ENCODE measurements at places on chromosomes 7 and 10.
A peak's percentile ranks its signal among the peaks of the same experiment; 100 is the strongest.

- DNase-seq, result no peak
Measured at GRCh38 chr10:94066411-94066810, 72.7 kb downstream of the PLCE1 start.

- DNase-seq, result no peak
Measured at GRCh38 chr7:34242391-34242790, 337.1 kb downstream of the BMPER start.

DNA sequence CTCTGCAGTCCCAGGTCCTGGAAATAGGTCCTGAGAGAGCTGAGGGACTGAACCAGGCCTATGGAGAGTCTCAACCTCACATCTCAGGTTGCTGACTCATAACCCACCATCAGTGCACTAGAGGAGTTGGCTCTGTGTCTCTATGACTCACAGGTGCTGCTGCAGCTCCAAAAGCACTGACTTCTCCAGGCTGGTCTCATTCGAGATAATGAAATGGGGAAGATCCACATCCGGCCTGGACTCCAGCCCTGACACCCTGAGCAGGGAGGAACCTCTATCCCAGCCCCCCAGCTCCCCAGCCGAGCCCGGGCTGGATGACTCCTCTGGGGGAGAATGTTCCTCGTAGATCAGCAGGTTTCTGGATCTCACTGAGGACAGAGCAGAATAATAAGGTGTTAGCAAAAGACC, 35.5 kb upstream of the DGKI start:
- DNase-seq, result no peak

DNA sequence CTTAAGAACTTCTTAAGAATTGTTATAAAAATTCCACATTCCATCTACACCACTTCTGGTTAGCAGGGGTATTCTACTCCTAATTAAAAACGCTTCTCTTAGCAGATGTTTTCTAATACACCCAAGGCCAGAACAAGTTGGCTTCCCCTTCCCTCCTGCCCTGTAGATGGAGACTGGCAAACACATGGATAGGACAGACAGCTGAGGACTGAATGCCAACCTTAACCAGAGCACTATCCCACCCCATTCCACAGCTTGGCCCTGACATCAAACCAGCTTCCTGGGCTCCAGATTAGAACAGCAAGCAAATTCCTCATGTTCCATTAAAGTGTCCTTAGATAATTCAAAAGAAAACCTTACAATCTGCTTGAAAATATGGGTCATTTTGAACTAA, 56.6 kb upstream of the IL6 start:
- DNase-seq, result no peak

DNA sequence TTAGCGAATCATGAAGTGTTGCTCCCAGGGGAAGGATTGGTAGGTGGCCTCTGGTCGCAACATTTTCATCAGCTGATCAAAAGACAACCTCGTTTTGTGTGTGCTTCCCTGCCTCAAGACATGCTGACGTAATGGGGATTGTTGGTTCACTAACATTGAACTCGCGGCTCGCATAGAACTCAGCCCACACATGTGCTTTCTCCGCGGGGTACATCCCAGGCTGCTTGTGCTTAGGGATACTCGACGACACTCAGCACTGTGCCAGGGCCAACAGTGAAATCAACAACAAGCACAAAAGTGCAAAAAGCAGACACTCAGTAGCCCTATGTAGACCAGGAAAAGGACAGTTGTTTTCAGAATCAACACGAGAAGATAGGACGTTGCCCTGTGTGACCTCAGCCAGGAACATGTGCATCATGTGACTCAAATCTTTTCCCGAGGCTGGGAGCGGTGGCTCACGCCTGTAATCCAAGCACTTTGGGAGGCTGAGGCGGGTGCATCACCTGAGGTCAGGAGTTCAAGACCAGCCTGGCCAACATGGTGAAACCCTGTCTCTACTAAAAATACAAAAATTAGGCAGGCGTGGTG, 20.8 kb downstream of the WIPI2 start:
- DNase-seq, result peak; percentile 59

DNA sequence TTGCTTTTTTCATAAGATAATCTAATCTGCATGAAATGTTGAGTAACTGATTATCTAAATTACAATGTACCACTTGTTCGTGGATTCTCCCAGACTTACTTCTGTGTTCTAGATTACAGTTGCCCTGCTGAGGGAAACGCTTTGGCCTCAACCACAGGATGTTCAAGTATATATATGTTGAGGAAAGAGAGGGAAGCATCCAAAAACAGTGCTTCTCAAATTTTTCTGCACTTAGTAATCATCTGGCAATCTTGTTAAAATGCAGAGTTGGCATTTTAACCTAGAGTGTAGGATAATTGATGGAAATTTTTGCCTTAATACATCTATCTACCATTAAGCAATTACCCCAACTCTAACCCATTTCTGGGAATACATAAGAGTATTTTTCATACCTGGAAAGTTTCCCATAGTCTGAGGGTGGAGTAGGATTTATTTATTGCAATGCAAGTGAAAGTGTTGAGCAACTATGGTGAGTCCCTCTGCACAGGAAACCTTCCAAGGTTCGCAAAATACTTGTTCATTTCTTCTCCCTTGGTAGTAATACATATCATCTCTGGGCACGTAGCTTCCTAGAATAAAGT, 59.6 kb upstream of the C1GALT1 start:
- no peak for DNase-seq

- DNase-seq, result no peak
Measured at GRCh38 chr10:34907743-34908430, 92.8 kb upstream of the PARD3 start.

GRCh38 chr10:49366460-49366859, 29.4 kb downstream of the DRGX start:
- DNase-seq, result no peak

- no peak for DNase-seq
Measured at GRCh38 chr10:118497227-118497626, 98.2 kb downstream of the PRLHR start.

DNA sequence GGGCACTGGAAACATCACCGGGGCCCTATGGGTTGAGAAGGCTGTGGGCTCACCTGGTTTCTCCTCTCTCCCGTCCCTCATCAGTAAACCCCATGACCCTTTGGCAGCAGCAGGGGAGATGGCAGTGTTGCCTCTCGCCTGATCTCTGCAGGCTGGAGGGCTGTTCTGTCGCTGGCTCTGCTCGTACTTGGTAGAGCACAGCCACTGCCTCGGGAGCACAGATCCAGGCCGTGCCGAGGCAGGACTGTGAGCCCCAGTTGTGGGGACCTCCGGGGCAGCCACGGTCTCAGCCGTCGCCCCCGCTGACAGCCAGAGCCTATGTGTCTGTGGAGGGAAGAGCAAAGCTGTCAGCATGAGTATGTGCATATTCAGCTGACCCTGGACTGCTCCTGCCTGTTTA, 94.9 kb downstream of the PTPRE start:
- DNase-seq, result no peak

DNA sequence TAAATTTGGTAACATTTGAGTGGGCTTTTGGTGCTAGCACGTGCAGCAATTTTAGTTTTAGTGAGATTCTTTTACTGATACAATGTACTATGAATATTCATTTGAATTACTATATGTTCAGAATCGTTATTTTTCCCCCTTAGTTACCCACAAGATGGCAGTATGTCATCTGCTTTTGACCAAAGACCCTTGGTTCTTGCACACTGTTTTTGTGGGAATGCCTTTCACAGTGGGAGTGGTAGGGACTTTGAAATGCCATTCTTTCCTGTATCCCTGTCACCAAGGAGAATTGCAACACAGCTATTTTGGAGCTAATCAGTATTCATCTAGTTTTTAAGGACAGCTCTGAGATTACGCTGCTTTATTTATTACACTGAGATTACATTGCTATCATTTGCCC, 40.6 kb downstream of the SEC23IP start:
- DNase-seq, result no peak

DNA sequence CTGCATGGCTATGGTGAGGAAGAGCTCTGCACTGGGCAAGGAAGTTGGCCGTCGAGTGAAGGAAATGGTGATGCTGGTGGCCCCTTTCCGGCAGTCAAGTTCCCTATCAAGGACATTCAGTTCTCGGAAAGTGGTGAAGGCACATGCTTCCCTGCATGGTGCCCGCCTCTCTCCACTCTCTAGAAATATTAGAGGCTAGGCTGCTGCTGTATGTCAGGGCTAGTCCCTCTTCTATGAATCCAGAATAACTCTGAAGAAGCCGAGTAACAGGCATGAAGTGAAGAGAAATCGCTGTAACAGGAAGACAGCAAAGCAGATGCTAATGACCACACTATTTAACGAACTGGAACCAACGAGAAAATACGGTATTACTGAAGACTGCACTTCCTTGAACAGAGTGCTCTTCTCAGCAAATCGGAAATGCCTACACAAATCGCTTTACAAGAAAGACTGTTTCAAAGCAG, 5.4 kb downstream of the IDI1 start:
- DNase-seq, result no peak

GRCh38 chr7:32326078-32326477, 164.1 kb downstream of the LSM5 start:
- DNase-seq, result no peak

DNA sequence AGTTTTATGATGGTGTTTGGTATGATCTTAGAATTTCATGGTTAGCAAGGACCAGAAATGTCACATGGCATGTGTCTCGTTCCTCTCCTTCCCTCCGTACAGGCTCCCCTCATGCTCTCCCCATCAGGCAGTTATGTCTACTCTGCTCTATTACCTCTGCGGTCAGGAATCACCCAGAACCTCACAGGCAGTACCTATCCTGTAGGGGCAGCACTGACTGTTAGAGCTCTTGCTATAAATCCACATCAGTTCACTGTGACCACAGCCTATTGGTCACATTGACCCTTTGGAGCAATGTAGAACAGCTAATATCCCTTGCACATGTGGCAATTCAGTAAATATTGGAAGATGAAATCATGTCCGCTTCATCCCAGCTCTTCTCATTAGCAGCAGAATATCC, 151.8 kb downstream of the WNT2 start:
- DNase-seq, result no peak

- no peak for DNase-seq
Measured at GRCh38 chr7:109763611-109764010, 1193.9 kb downstream of the DNAJB9 start.

GRCh38 chr10:13969792-13970140, 361.0 kb downstream of the FRMD4A start:
- no peak for DNase-seq

GRCh38 chr7:49564379-49564714, 209.1 kb upstream of the VWC2 start:
- DNase-seq, result no peak

DNA sequence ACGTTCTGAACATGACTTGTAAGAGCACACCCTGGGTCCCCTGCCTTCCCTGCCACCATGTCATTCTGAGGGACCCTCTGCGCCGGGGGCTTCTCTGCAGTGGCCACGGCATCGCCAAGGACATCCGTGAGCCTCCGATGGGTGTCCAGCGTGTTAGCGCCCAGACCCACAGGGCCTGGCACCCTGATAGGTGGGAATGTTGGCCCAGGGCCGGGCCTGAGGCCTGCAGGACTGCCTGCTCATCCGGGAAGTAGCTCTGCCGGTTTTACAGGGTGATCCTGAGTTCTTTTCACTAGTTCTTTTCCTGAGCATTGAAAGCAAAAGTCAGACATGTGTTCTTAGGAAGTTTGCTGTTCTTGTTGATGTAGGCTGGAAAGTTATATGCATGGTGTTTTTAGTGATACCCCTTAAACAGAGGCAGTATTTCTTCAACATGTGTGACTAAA, 54.5 kb downstream of the WDR37 start:
- DNase-seq, result no peak

GRCh38 chr10:9209105-9209798, 1154.8 kb downstream of the GATA3 start:
- DNase-seq, result no peak

DNA sequence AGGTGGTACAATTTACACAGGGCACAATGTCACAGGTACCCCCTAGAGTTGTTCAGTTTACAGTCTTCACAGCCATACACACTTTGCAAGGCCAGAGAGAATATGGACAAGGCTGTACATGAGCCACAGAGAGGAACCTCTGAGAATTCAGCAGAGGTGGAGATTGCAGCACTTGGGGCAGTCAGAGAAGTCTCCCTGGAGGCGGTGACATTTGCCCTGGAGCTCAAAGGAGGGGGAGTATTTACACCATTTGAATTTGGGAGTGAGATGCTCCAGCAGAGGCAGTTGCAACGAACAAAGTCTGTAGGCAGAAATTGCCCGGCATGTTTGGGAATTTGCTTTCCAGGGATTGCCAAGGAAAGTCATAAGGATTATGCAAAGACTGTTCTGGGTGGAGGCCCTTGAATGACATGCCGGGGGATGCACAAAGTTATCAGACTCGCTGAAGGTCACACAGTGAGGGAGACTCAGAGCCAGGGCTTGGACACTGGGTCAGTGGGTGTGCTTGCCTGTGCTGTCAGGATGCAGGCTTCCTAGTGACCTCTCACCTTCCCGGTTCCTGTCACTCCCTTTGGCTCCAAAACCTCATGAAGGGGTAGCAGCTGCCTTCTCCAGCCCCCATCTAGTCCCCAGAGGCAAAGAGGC, 160.7 kb upstream of the PCBD1 start:
- DNase-seq, result no peak

DNA sequence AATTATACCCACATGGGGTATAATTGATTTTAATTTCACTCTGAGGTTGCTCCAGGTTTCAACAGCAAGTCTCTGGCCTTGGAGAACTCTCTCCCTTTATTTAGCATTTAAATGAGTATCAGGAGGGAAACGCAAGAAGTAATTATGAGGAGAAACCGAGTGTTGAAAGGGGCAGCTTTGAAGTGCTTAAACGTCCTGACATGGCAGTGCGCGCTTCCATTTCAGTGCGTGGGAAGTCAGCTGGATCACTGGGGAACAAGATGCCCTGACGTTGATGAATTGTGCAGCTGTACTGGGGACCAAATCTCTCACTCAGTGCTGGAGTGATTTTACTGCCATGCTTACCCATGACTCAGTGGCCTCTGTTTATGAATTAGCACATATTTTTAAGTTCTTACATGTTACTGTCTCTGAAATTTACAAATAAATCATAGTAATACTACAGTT, 106.0 kb upstream of the PRR15 start:
- DNase-seq, result no peak

GRCh38 chr10:38600696-38601095, 506.6 kb downstream of the ZNF37A start:
- no peak for DNase-seq

GRCh38 chr7:143258831-143259230, 4.4 kb upstream of the GSTK1 start:
- DNase-seq, result no peak
